ENCODE measurements at places on chromosomes 4 and X. TPM values are rescaled to one million over a fixed set of nuclear protein-coding genes. Genes with fewer than 3 reads are reported as not detected.

MAGIX gene
- polyA plus RNA-seq = 7.6 TPM

DNA sequence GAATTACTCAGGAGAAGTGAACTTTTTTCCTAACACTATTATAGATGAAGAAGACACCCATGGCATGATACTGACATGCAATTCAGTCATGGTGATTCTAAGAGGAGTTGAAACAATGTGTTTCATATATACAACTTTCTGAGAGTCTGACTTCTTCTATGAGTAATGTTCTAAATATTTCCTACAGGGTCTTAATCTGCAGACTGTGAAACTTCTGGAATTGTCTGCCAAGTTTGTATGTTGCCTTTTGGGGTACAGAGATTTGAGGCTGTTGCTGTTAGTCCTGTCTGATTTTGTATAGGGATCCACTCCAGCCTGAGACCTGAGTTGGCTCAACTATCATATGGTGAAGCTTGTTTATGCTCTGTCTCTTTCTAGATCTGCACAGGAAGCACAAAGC, 160.6 kb upstream of the GATB start:
- no peak for DNase-seq
- H3K4me1 ChIP-seq = no peaks in the 10 kb centered on the region
- H3K4me3 ChIP-seq = no peak overlapping the region

DNA sequence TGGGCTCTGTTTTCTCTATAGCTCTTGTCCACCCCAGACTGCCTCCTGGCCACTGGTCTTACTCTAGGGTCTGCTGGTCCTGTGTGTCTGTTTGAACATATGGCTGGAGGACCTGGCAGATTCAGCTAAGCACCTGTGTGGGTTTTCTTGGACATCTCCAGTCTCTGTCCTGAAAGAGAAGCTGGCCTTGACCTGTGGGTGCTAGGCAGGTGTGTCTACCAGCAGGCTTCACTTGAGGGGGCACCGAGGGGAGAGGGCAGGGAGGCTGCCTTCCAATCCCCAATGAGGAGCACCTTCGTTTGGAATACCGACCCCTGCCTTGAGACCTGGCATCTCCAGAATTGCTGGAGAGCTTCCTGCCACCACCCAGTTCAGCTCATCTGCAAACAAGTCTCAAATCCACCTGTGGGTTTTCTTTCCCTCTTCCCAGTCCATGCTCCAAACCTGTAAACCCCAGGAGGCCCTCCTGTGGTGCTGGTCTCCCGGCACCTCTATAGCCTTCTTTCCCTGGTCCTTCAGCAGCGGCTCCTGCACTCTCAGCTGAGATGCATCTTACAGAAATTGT, 45.2 kb downstream of the HTRA3 start:
- H3K27me3 ChIP-seq = no peaks in the 10 kb centered on the region
- H3K4me1 ChIP-seq = peaks cover 11% of the 10 kb centered on the region
- H3K36me3 ChIP-seq = no peaks in the 10 kb centered on the region
- no peak overlapping the region for H3K27ac ChIP-seq
- H3K4me3 ChIP-seq = no peak overlapping the region
- DNase-seq = peak; percentile 38

DNA sequence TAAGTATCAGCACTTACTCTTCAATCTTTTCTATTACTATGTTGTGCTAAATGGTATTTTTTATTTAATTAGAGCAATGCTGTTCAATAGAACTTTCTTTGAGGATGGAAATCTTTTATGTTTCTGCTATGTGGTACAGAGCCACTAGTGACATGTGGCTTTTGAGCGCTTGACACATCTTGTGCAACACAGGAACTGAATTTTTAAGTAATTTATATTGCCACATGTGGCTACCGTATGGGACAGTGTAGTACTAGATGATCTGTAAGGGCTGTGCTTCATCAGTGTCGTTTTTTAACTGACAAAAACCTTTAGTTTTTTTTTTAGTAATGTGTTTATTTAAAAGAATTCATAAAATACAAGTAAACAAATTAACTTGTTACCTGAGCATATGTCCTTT, 22.4 kb downstream of the HPRT1 start:
- DNase-seq = no peak
- no peaks in the 10 kb centered on the region for H3K27me3 ChIP-seq
- H3K27ac ChIP-seq = no peak overlapping the region
- H3K36me3 ChIP-seq = no peaks in the 10 kb centered on the region

ETDB gene
- not detected for polyA plus RNA-seq

DNA sequence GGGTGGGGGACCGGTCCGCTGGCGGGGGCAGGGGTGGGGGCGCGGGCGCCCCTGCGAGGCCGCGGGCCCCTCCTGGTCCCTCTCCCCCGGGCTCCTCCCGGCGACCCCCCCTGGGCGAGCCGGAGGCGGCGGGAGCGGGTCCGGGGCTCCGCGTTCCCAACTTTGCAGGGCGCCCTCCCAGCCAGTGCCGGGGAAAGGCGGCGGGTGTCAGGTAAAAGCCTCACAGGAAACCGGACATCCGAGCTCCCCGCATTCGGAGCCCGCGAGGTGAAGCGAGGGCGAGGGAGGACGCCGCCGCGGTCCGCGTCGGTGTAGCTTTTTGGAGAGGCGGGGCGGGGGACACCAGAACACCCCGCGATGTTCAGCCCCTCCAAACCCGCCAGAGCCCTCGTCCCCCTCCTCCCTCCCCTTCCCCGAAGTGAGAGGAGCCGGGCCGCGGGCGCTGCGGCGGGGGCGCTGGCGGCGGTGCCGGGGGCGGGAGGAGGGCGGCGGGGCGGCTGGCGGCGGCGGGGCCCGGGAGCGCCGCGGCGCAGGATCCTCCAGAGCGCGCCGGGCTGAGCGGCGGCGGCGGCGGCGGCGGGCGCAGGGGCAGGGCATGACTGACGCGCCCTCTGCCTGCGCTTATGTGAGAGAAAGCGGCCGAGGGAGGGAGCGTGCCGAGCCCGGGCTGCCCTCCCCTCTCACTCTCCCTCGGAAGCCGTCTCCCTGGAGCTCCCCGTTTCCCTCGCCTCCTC, at the start of gene VEGFC:
Gene VEGFC (minus strand): TSS at position 597 of the 734 bp plus-strand sequence. CDS start 611 bp downstream, outside the sequence.
- DNase-seq = peak; percentile 71
- H3K27me3 ChIP-seq = no peaks in the 10 kb centered on the region
- peak within 1 kb of the TSS; percentile 87 for H3K27ac ChIP-seq
- peak within 1 kb of the TSS; percentile 83 for H3K4me3 ChIP-seq

GRCh38 chrX:55290963-55291362, 26.2 kb upstream of the PAGE3 start:
- H3K4me3 ChIP-seq = no peak overlapping the region
- H3K4me1 ChIP-seq = no peaks in the 10 kb centered on the region
- H3K27ac ChIP-seq = no peak overlapping the region
- H3K27me3 ChIP-seq = no peaks in the 10 kb centered on the region
- H3K36me3 ChIP-seq = no peaks in the 10 kb centered on the region
- DNase-seq = no peak

DNA sequence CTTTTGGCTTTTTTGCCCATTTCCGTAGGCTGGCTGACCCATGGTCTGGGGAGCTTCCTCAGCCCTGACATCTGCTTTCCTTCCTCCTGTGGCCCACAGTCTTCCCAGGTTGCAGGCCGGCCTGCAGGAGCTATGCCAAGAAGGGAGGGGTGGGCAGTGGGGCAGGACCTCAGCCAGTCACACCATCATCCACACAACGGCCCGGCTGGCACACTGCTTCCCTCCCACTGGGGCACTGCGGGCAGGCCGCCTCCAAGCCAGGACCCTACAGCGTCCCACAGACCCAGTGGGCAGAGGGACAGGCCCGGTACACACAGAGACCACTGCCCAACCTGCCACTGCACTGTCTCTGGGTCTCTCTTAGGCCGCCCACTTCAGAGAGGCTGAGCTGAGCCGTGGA, 38.0 kb downstream of the CTBP1 start:
- H3K4me1 ChIP-seq = no peaks in the 10 kb centered on the region
- no peak overlapping the region for H3K4me3 ChIP-seq
- H3K27ac ChIP-seq = no peak overlapping the region
- peaks cover 46% of the 10 kb centered on the region for H3K36me3 ChIP-seq
- DNase-seq = no peak

CPLX1 gene
- 14.9 TPM for polyA plus RNA-seq

DNA sequence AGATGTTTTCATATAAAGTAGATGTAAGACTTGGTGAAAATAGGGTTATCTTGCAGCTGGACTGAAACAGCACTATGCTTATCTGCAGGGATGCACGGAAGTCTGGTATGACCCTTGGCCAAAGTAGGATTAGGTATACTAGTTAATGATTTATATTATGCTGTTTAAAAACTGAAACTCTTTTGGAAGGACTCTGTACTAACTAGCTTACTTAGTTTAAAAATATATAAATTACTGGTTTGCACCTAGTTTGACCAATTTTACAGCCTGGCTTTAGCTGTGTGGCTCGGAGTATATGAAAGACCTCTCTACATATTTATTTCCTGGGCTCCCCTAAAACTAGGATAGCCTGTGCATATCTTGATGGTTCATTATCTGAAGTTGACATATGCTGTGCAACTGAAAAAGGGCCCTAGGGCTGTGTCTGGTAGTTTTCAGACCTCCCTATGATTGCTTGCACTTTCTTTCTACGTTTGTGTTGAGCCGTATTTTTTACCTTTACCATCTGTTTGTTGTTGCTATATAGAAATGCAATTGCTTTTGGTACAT, 89.2 kb downstream of the TMEM144 start:
- DNase-seq = no peak
- no peaks in the 10 kb centered on the region for H3K4me1 ChIP-seq
- H3K27me3 ChIP-seq = no peaks in the 10 kb centered on the region
- no peaks in the 10 kb centered on the region for H3K36me3 ChIP-seq
- no peak overlapping the region for H3K27ac ChIP-seq

DNA sequence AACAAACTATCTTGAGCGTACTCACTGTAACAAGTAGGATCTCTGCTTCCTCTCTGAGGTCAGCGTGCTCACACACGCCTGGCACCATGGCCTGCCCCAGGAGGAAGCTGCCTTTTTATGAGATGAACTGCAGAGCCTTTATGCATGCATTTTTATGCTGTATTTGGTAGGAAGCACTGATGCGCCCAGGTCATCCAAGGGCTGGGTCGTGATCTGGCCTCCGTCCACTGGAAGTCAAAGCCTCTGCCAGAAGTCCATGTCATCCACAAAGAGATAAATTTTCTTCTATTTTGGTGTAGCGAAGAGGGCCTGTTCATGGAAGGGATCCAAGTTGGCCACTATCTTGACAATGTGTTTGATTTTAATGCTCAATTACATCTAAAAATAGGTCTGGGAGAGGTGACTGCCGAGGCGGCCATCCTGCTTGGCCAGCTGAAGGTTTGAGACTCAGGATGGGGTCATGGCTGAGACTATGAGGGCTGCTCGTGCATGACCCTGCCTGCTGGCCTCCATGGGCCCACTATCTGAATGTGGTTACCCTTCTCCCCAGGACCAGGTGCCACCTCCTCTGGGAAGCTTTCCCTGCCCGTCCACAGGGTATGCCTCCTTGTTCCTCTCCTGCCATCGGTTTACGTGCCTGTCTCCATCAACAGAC, 50.3 kb downstream of the HTRA3 start:
- peaks cover 20% of the 10 kb centered on the region for H3K4me1 ChIP-seq
- H3K27ac ChIP-seq = no peak overlapping the region
- no peaks in the 10 kb centered on the region for H3K27me3 ChIP-seq
- no peaks in the 10 kb centered on the region for H3K36me3 ChIP-seq
- peak; percentile 85 for DNase-seq

Measured in adrenal gland (tissue), 19 donors.